ENCODE measurements at places on chromosomes 6 and 20.

GRCh38 chr6:48766349-48766748 lies 655.4 kb upstream of the PTCHD4 start:
- DNase-seq = peak; percentile 65

DNA sequence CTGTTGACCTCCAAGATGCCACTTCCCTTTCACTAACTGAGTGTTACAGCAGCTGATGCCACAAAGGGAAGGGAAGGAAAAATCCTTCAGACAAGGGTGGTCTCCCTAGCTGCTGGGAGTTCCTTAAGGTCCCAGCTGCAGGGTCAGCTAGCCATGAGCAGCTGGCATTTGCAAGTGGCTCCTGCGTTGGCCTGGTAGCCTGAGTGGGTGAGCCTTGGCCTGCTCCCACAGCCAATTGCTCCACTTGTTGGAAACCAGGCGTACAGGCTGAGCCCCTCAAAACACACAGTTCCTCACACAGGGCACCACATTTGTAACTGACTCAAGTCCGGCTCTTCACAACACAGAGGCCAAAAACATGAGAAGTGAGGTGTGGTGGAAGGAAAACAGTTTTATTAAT lies 16.7 kb downstream of the TTK start:
- no peak for DNase-seq

GRCh38 chr6:89675949-89676748 lies 37.6 kb upstream of the LYRM2 start:
- peak; percentile 39 for DNase-seq

DNA sequence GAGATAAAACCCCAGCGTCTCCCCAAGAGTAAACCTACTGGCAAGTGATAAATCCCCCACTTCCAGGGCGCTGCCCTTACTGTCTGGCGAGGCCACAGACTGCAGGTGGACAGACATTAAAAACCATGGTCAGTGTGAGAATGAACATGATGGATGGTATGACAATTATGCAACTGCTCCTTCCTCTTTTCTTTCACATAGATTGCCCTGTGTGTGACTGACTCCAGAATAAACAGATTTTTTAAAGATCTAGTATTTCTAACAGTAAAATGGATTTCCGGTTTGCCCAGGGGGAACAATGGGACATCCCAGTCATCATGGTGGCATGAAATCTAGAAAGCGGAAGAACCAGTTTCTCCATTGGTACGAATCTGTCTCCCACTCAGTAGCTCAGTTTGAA lies 153.7 kb downstream of the FOXC1 start:
- no peak for DNase-seq

DNA sequence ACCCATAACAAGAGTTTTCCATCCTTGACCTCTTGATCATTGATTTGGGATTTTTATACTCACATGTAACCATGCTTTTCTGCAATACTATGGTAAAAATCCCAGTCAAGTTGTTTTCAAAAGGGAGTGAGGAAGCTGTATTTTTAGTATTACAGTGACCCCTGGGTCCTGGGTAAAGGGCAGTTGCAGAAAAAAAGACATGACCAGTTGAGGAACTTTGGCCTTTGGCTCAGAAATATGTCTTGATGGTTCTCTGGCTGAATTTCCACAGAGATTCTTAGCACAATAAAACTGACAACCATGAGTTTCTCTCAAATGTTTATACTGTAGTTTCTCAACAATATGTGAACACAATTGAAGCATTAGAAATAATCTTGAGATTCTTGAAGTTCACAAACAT lies 28.6 kb upstream of the PRL start:
- DNase-seq = no peak

DNA sequence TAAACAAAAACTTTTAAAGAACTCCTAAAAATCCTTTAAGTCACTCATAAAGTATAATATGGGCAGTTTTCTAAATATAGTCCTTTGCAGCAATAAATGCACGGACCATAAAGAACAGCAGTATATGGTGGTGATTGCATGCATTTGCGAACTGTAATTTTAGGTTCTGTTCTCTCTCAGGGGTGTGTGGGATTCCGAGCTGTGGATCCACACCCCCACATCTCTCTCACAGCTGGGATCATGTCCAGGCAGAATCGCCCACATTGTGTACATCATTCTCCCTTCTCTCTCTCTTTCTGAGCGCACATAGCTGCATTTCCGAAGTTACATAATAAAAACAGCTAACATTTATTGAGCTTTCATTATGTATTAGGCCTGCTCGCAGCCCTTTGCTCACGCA lies 28.6 kb downstream of the SLC52A3 start:
- no peak for DNase-seq

GRCh38 chr6:90695316-90695715 lies 108.4 kb upstream of the MAP3K7 start:
- no peak for DNase-seq

DNA sequence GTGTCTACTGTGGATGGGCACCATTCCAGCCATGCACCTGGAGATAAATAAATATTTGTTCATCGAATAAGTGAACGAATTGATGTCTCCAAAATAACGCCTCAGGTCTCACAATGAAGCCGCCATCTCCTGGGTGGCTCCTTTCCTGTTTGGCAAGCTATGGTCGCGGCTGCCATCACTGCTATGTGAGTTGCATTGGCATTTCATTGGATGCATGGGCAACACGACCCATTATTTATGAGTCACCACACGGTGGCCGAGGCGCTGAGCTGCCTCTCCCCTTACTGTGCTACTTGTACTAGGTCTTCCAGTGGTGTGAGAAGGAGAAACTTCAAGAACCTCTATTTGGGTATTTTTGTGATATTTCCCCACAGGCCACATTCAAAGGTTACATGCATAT lies 21.3 kb upstream of the PDE10A start:
- DNase-seq = no peak

DNA sequence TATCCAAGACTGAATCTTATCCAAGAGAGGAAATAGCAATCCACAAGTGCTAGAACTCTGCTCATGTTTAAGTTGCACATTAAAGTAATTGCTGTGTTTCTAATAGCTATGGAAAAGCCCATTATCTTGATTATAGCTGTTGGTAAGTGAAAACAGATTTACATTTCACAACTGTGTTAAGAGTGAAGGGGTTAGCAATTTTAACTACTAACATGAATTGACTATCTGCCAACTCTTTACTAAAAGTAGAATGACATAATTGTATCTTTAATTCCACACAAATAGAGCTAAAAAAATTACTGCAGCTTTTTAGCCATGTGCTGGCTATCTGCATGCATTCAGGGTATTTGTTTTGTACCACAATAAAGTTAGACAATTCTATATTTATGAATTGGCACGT lies 277.9 kb upstream of the IRAK1BP1 start:
- DNase-seq = peak; percentile 59

- DNase-seq = peak; percentile 18
These were observed 9.5 kb upstream of the HLA-DOA start for GRCh38 chr6:33018904-33019303.

DNA sequence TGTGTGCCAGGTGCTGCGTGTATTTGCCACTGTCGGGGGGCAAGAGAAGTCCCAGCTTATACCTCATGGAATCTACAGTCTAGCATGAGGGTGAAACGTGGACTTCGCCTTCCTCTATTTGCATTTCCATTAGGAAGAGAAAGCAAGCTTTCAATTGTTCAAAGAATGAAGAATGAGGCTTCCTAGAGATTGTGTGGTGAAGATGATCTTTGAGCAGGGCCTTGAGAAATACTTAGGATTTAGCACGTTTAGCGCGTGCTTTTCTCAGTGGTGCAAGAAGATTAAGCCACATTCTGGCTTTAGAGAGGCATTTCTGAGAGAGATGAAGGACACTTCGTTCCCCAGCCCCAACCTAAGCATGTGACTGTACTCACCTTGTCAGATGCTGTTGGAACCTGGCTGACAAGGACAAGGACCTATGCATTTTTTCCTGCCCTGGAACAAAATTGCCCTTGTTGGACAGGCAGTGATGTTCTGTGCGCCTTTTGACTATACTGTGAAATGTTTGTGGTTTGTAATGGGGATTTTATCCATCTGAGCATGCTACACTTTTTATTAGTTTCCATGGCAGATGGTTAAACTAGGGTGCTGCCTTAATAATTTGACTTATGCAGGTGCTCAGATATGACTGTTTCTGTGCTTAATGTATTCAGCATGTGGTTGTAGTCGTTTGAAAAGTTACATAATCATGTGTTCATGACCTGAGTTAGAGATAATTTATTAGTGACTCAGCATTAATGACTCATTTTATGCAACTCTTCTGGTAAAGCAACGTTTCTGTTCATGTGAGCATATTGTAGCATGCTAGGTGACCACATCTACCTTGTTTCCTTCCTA lies 10.7 kb downstream of the TULP4 start:
- peak; percentile 79 for DNase-seq

DNA sequence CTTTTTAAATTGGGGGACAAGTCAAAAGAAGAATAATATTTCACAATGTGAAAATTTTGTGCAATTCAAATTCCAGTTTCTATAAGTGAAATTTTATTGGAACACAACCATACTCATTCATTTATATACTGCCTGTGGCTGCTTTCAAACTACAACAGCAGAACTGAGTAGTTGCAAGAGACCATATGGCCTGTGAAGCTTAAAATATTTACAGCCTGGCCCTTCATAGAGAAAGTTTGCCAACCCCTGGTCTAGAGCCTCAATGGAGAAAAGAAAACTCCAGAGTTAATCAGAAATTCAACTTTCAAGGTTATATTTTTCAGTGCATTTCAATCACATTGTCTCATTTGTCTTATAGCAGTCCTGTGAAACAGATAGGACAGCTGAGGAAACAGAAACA lies 26.6 kb upstream of the FBXO9 start:
- no peak for DNase-seq

DNA sequence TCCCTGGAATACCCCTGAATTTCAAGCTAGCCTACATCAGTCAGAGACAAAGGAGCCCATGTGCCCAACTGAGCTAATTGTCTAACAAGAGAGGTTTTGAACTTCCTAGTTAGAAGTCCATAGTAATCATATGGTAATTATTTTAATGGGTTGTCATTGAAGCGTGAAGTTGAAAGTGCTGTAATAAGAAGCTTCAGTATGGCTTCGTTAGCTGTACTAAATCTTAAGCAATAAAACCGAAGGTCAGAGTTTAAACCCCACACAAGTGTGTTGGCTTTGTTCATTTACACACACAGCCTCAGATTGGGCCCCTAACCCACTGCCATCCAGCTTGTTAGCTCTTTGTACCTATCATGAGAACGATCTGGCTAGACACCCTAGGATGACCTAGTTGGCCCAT lies 195.6 kb upstream of the RIN2 start:
- no peak for DNase-seq

GRCh38 chr6:123629258-123629941 lies 7.3 kb downstream of the TRDN start:
- DNase-seq = no peak

DNA sequence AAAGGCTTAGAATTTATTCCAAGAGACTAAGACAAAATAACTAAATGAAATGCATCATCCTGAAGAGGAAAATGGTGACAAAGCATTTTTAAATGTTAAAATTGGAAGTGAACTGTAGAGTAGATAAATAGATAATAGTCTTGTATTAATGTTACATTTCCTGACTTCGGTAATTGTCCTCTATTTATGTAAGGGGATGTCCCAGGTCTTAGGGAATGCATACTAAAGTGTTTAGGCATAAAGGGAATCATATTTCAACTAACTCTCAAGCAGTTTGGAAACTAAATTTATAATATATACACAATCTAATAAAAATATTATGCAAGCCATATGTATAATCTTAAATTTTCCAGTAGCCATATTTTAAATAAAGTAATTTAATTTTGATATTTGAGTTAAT lies 159.3 kb downstream of the WDR27 start:
- DNase-seq = peak; percentile 34

GRCh38 chr6:106356378-106356777 lies 4.1 kb upstream of the CRYBG1 start:
- DNase-seq = no peak

DNA sequence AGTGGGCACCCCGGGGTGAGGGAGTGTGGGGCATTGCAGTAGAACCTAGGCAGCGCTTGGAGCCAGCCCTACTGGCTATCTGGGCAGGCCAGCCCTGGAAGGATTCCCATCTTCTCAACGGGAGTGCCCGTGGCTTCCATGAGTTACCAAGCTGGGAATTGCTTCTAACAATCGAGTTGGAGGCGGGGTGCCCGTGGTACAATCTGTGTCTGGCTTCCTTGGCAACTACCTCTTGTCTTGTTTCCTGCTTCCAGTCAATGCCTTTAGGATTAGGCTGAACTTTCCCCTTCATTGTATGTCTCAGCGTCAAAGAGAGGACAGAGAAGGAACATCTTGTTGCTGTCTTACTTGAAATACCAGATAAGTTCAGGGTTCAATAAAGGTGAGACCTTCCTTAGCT lies 33.3 kb downstream of the PPP1R14C start:
- DNase-seq = no peak

DNA sequence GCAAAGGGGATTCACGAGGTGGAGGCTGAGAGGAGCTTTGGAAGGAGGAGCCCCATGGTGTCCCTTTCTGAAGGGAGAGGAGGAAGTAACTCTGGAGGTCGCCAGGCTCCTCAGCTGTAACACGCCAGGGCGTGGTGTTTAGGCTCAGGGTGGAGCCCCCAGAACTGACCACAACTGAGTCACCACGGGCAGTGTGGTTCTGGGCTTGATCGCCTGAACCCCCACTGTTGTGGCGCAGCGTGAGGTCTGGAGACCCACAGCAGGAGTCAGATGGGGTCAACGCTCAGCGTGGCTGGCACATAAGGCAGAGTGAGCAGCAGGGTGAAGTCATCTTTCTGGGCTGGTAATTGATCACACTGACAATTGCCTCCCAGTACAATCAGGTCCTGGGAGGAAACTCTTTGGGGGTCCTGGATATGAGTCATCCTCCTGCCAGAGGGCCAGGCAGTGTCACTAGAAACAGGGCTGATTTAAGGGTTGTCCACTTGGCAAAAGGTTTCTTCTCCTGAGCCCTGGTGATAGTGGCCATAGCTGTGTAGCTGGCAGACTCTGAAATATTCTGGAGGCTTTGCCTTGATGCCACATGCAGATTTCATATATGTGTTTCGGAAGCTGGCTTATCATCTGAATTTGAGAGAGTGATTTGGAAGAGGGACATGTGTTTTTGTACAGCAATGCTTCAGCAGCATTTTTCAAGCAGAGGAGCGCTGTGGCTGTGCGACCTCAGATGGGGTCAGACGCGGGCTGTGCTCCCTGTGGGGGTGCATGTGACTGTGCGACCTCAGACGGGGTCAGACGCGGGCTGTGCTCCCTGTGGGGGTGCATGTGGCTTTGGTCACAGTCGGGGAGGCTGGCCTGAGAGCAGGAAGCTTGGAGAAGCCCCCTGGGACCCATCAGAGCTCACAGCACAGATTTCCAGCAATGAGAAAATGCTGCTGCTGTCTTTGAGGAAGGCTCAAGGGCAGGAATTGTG lies 50.0 kb downstream of the SYNJ2 start:
- peak; percentile 86 for DNase-seq

- no peak for DNase-seq
These were observed 30.3 kb downstream of the FRMD1 start for GRCh38 chr6:168048724-168049025.

GRCh38 chr6:63804381-63804956 lies 168.9 kb downstream of the PHF3 start:
- DNase-seq = peak; percentile 94

GRCh38 chr6:145067430-145067829 lies 667.9 kb downstream of the EPM2A start:
- DNase-seq = peak; percentile 48

Measured in fibroblast of skin of abdomen (primary cell).